Anterior cingulate cortex (tissue), 58 donors: ENCODE measurements at places on chromosomes 1 and 21.
A peak's percentile ranks its signal among the peaks of the same experiment; 100 is the strongest.

- no peak for DNase-seq
These were observed 8.4 kb downstream of the ARMH1 start for GRCh38 chr1:44682883-44683265.

- DNase-seq: peak; percentile 40
These were observed 12.6 kb downstream of the PYCR2 start for GRCh38 chr1:225911191-225912130.

DNA sequence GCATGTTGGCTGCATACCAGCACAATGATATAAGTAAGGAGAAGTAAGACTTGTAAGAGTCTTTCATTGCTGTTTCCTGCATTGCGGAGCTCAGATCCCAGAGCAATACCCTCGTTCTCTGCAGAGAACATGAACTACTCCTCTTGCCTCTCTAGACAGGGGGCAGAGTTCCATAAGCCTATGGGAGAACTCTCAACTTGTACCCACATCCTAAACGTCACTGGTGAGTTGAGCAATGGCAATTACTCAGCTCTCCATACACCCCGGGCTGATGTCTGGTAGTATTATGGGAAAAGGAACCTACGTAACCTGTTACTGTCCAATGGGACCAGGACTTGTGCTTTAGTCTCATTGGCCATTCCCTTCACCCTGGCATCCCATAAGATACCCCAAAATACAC is 27.3 kb upstream of the ZNF496 start:
- DNase-seq: no peak

DNA sequence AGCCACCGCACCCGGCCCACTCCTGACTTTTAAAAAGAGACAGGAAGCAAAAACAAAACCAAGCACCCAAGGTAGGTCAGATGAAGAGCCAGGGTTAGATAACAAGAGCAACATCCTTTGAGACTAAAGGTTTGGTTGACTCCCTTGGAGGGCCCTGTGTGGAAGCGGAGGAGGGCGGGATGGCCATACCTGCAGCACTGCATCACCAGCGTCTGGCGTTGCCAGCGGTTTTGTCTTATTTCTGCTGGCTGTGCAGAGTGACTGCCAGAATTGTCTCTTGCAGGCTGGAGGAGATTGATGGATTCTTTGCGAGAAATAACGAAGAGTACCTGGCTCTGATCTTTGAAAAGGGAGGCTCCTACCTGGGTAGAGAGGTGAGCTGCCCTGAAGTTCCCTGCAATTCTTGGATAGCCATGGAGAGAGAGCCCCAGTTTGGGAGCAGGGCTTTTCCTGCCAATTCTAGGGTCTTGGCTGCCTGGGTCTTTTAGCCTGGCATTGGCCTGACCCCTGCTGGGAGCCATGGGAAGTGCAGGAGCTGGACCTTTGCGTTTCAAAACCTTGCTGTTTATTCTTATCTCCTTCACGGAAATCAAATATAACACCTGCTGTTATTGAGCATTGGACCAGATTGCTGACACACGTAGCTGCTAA is 24.0 kb downstream of the QSOX1 start:
- peak; percentile 46 for DNase-seq

DNA sequence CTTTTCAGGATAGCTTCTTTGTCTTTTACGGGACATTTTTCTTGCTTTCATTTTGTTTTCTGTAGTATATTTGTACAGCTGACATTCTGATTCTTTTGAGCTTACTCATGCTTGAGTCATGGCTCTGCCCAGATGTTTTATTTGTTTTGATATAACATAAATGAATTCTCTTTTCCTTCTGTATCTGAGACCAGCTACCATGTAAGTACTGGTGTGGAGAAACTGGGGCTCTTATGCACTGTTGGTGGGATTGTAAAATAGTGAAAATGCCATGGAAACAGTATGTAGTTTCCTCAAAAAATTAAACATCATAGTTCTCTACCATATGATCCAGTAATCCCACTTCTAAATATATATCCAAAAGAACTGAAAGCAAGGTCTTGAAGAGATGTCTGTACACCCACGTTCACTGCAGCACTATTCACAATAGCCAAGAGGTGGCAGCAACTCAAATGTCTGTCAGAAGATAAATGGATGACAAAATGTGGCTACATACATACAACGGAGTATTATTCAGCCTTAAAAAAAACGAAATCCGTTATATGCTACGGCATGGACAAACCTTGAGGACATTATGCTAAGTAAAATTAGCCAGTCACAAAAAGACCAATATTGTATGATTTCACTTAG is 61.4 kb downstream of the EIF2B3 start:
- DNase-seq: no peak

- no peak for DNase-seq
These were observed 64.3 kb upstream of the LRRC8B start for GRCh38 chr1:89460325-89460724.

GRCh38 chr1:209134001-209134400 is 449.5 kb upstream of the CAMK1G start:
- DNase-seq: no peak

DNA sequence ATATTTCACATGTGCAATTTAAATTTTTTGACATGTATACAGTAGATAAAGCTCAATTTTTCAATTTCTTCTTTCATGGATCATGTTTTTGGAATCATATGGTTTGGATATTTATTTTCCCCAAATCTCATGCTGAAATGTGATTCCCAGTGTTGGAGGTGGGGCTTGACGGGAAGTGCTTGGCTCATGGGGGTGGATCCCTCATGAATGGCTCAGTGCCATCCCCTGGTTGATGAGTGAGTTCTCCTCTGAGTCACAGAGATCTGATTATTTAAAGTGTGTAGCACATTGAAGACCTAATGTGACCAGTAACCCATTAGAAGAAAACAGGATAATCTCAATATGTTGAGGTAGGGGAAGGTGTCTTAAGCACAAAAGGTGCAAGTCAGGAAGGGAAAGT is 9.1 kb upstream of the IFI16 start:
- DNase-seq: no peak

DNA sequence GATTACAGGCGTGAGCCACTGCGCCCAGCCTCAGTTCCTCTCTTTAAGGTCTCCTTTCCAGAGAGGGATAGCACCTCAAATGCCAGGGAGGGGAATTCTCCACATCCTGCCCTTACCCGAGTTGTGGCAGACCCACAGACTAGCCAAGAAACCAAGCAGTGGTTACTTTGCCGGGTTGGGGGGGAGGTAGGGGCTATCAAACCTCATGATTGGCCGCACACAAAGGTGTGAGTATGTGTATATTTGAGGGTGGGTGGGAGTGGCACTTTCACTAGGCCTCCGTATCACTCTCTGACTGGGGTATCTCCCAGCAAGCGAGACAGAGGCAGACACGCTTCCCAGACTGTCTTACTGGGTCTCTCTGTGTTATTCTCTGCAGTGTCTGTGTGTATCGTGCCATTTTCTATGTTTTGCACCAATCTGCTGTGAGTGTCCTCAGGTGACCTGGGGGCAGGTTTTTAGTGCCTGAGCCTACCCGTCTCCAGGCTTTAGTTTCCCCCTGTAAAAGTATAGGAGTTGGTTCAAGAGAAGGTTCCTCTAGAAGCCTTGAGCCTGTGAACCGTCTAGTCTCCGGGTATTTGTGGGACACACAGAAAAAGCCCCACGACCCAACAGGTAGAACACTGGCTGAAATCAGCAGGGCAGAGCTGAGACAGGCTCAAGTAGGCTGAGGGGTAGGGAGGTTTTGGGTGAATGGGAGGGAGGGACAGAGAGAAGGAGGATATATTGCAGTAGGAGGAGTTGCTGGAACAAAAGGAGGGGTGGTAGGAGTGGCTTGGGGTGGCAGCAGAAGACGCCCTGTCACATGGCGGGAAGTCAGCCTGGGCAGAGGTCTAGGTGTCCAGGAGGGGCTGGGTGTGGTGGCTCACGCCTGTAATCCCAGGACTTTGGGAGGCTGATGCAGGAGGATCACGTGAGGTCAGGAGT is 10.3 kb downstream of the LMNA start:
- no peak for DNase-seq

GRCh38 chr1:164704954-164705353 is 146.0 kb downstream of the PBX1 start:
- no peak for DNase-seq

DNA sequence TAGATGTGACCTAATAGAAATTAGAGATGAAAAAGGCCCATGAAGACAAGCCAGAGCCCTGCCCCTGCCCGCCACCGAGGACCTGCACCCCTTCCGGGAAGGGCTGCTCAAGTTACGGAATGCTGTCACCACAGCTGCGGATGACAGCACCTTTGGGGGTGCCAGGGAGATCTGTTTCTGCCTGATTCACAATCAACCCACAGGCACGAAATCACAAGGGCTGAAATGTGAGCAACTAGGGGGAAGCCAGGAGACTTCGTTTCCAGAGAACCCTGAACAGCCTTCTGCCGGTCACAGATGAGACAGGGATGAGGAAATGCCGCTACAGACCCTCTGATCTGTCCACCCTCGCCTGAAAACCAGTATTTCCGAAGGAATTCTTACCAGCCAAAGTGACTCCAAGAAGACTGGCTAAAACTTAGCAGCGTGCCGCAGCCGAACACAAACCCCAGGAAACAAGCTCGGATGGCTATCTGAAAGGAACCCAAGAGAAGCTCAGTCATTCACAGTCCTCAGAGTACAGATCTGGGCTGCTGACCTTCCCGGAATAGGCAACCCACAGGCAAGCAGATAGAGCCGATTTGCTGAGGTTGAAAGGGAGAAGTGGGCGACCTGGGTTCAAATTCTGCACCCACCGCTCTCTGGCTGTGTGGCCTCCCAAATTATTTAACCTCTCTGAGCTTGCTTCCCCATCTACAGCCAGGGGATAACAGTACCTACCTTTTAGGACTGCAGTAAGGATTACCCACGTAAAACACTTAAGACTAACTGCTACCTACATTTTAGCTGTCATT is 1.1 kb downstream of the ICMT start:
- no peak for DNase-seq

DNA sequence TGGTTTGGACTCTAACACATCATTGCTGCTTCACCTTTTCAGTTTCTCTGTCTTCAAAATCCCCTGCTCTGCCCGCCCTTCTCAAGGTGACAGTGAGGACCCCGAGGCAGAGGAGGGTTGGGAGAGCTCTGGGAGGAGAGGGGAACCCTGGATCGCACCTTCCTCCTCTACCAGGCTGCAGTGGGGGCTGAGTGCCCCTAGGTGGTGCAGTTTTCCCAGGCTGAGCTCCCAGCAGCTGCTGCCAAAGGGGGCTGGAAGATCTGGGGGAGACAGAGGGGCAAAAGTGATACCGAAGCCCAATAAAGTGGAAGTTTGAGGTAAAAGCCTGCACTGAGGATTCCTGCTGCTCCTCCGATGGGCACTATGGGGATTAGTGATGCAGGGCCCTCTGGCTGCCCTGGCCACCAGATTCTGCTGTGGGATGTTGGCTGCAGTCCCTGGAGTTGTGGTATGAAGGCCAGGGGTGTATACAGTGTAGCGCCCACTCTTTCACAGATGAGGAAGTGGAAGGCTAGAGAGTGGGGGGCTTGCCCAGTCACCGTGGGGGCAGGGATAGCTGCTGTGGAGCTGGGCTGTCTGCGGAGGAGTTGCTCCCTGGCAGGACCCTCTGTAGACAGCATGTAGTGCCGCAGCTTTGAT is 40.7 kb upstream of the SCMH1 start:
- no peak for DNase-seq

DNA sequence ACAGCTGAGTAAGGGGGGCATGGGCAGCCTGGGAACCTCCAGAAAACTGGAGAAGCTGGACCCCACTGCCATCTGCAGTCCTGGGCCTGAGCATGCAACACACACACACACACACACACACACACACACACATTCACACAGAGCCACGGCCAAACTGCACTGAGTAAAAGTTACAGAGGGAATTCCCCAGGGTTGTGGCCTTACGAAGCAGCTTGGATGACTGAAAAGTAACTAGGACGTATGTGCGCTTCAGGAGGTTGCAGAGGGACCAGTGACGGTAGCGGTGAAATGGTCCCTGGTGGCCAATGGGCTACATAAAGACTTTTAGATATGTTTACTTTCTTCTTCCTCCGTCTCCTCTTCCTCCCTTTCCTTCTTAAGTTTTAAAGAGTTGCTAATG is 232.5 kb upstream of the TMEM51 start:
- no peak for DNase-seq

DNA sequence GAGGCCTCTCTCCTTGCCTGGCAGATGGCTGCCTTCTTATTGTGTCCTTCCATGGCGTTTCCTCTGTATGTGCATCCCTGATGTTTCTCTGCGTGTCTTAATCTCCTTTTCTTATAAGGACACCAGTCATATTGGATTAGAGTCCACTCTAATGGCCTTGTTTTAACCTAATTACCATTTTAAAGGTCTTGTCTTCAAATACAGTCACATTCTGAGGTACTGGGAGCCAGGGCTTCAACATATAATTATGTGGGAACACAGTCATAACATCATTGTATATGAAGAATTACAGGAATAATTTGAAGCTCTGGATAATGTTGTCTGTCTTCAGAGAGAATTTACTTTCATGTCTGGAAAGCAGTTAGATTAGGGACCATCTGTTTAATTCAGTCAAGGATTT is 56.4 kb upstream of the PTGFR start:
- DNase-seq: no peak

GRCh38 chr21:42688841-42689371 is 35.5 kb downstream of the PDE9A start:
- no peak for DNase-seq

DNA sequence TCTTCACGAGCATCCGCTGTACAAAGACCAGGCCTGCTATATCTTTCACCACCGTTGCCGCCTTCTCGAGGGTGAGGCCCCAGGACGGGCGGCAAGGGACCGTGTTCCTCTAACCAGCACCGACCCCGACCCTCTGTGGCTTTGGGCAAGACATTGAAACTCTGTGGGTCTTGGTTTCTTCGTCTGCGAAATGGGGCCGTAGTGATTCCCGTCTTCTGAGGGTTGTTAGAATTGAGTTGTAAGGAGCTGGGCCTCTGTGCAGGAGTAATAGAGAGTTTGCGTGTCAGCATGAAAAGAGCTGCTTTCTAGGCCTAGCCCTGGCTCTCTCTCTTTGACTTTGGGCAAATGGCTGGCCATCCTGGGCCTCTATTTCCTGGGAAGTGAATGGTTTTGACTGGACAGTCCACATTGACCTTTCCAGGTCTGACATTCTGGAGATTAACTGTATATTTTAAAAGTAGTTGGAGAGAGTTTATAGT is 591 bp downstream of the MRPL37 start:
- DNase-seq: no peak

DNA sequence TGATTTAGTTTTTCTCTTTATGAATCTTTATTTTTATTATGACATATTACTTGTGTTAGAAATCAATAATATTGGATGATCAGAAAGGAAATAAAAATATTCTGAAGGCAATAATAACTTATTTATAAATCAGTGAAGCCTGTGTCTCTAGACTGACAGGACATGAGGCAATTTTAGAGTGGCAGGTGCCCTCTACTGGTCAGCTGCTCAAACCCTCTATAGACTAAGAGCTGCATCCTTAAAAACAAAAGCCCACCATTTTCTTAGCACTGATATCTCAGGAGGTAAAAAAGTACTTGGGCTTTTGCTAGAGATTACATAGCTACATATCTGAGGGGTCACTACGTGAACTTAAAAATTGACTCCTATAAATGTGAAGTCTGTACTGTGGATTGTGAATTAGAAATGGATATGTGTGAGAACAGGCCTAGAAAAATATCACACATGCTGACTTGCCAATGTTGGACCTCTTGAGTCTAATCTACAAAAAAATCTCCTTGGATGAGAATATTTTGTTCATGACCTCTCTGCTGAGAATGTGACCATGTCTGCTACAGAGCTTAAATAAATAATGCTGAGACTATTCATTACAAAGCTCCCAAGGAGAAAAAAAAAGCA is 597.9 kb upstream of the ADAMTS5 start:
- no peak for DNase-seq

- no peak for DNase-seq
These were observed 31.6 kb upstream of the NUF2 start for GRCh38 chr1:163290025-163290640.

GRCh38 chr21:16767201-16767600 is 745.6 kb upstream of the CXADR start:
- no peak for DNase-seq

- DNase-seq: no peak
These were observed 83.9 kb downstream of the ASTN1 start for GRCh38 chr1:177080564-177080963.
